Cerebellum (tissue), 4 donors: ENCODE measurements at places on chromosomes 1 and 21.

GRCh38 chr1:40637470-40638007 lies 27.9 kb downstream of the RIMS3 start:
- DNase-seq: no peak

DNA sequence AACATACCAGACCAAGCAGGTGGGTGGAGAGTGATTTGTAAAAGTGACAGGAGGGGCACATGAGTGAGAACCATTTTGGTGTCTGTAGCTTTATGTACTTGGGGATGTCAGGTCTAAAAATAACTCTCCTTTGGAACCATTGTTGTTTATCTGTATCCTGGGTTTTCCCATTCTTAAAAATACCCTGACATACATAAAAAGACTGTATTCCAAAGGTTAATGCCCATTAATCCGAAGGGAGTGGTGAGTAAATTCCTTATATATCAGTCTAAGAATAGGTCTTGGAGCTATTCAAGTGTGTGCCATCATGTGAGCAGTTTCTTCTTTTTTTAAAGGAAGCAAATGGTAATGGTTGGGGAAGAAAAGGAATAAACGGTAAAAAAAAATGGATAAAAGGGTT lies 117.5 kb downstream of the TGFB2 start:
- DNase-seq: no peak

DNA sequence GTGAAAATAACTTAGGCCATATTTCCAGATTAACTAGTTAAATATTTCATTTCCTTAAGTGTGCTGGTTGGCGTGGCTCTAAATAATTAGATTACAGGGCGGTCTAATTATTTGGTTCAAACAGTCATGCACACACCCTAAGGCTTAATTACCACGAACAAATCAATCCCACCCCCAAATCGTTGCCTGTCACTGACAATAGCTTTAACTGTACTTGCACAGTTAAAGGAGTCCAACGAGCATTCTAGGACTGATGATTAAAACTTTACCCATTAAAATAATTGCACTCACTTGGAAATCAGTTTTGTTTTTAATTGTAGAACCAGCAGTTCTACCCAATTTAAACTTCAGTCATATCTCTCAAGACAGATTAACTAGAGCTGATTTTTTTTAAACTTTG lies 1.5 kb upstream of the POU2F1 start:
- DNase-seq: no peak

- no peak for DNase-seq
Observed at GRCh38 chr1:237211031-237211430, 169.0 kb downstream of the RYR2 start.

DNA sequence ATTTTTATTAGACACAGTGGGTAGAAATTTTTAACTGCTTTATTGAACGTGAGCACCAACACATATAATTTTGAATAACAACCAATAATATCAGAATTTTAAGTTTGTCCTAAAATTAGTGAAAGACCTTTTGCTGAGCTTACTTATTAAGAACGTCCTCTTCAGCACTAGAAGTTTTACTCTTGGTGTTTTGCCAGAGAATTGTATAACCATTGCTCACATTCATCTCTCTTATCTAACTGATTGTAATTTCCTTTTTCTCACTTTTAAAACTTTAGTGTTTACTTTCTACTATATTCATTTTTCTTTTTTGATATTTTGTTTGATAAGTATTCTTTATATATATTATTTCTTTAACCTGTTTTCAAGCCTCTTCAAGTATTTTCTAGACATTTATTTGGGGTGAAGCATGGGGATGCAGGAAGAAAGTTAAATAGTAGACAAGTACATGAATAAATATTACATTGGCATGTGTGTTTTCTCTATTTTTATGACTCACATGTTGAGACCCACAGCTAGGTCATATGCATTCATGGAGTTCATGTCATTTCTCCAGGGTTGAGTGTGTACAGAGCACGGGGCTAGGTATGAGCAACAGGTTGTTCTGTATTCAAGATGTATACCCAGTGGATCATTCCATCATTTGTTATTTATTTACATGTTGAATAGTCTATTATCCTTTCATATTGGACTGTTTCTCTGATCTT lies 90.6 kb downstream of the ATP6V1G3 start:
- DNase-seq: no peak

DNA sequence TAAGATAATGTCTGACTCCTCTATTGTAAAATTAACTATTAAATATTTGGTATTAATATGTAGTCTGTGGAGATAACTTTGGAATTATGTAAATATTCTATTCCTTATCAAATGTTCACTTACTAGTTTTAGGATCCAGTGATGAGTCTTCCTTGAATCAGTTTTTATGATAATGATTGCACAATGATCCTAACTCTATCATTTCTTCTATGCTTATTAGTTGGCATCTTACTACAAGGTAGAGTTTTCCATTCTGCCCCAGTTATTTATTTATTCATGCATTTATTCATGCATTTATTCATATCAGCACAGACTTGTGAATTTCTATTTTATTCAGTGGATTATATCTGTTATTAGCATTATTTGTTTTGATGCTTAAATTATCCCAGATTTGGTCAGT lies 7.4 kb upstream of the MGST3 start:
- no peak for DNase-seq

DNA sequence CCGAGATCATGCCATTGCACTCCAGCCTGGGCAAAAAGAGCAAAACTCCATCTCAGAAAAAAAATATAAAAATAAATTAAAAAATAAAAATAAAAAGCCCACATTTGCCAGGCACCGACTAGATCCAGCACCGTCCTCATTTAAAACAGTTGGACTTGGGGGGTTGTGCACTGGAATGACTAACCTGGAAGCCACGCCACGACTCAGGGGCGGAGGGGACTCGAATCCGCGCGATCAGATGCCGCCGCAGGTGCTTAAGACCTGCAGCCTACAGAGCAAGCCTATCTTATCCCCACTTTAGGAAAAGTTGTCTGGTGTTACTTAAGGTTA lies 38.5 kb downstream of the ZBTB8OS start:
- DNase-seq: no peak

GRCh38 chr1:38093569-38094520 lies 47.3 kb upstream of the POU3F1 start:
- no peak for DNase-seq

DNA sequence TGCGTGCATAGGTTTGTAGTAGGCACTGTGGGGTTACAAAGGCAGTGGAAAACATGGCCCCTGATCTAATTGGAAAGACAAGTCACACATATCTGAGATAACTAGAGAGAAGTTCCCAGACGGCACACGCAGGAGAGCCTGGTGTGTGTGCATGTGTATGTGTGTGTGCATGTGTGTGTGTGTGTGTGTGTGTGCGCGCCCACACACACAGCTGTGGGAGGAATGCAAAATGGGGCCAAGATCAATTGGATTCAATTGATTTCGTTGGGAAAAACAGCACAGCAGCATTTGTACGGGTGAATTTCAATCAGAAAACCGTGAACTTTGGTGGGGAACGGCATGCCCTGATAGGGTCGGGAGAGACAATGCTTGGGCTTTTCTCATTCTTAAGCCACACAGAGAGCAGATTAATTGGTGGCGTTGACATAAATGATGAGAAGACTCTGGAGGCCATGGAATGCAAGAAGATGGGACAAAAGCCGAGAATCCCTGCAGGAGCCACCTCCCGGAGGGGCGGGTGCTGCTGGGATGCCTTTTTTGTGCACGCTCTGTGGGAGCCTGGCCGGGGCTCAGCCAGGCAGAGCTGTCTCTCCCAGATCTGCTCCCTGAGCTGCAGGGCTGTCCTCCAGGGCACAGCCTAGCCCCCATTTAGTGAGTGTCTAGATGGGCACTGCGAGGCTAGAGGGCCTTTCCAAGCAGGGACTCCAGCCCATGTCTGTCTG lies 322.0 kb downstream of the CAMTA1 start:
- DNase-seq: no peak

- DNase-seq: no peak
Observed at GRCh38 chr21:42121794-42122193, 50.7 kb downstream of the UMODL1 start.

DNA sequence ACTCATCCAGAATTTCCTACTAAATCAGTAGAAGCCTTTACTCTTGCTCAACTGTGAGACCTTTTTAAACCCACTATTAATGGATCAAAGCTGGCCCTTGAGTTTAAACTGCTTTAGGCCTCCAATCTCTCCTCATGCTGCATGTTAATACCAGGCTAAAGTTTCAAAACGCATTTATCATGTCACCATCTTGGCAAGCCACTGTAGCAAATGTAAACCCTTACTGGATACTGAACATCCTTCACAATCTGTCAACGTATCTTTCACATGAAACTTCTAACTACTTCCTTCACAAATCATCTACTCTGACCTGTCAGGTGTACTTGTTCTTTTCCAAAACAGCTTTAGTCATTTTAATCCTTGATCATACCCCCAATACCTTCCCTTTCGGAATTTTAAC lies 3.0 kb downstream of the PAXBP1 start:
- no peak for DNase-seq

DNA sequence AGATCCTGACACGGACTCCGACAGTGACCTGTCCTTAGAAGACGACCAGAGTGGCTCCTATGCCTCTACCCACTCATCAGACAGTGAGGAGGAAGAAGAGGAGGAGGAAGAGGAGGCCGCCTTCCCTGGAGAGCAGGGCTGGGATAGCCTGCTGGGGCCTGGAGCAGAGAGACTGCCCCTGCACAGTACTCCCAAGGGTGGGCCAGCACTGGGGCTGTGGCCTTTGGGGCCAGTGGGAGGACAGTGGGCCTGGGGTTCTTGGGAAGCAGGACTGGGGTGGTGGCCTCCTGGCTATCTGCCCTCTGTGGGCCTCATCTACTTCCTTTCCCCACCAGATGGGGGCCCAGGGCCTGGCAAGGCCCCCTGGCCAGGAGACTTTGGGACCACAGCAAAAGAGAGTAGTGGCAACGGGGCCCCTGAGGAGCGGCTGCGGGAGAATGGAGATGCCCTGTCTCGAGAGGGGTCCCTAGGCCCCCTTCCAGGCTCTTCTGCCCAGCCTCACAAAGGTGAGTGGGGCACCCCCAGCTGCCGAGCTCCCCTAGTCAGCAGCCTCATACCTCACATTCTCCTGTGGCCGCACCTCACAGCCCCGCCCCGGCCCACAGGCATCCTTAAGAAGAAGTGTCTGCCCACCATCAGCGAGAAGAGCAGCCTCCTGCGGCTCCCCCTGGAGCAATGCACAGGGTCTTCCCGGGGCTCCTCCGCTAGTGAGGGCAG lies 10.0 kb downstream of the PSRC1 start:
- no peak for DNase-seq

DNA sequence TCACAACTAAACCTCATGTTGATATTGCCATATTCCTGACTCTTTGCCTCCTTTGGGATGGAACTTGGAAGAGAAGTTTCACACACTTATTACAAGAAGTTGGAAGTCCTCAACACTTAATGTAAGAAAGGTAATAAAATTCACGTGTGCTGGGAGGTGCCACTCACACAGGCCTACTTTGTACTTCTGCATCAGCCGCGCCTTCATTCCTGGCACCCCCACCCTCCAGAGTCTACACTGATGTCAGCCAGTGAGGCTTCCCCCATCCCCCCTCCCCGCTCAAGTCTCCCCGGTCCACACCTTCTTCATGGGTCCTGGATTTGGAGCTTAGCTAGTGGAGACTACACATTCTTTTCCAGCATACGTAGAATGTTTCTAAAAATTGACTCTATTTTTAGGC lies 24.8 kb upstream of the SLC45A1 start:
- no peak for DNase-seq

DNA sequence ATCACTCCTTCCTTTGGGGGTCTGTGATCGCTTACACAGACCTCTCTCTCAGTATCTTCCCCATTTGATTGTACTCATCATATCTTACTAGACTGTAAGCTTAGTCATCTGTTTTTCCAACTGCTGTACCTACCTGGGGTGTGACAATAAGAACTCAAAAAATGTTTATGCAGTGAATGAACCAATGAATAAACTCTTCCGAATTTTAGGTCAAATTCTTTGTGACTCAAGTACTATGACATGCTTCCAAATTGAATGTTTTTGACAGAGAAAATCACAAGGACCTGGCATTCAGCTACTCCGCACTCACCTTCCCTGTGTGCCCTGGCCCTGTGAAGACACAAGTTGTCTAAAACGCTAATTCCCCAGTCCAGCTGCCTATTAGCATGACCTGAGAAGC lies 42.1 kb downstream of the TMCO4 start:
- no peak for DNase-seq

GRCh38 chr1:248823517-248824001 lies 2.2 kb downstream of the SH3BP5L start:
- no peak for DNase-seq
